Mucosa of descending colon (tissue), 3 donors: ENCODE measurements at places on chromosomes 5 and 9.

- DNase-seq = no peak
Observed at GRCh38 chr5:172009536-172010270, 3.3 kb upstream of the FBXW11 start.

DNA sequence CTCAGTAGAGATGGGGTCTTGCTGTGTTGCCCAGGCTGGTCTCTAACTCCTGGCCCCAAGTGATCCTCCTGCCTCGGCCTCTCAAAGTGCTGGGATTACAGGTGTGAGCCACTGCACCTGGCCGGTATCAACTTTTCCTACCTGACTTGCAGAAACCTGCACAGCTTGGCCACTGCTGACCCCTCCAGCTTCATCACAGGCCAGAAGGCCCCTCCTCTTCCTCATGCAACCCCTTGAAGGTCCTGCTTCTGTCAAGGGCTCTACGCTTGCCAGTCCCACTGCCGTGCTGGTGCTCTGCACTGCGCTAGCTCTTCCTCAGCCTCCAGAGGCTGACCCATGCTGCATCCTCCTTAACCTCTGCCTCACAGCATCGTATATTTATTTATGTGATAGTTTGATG, 32.5 kb upstream of the RNU6ATAC start:
- DNase-seq = no peak

DNA sequence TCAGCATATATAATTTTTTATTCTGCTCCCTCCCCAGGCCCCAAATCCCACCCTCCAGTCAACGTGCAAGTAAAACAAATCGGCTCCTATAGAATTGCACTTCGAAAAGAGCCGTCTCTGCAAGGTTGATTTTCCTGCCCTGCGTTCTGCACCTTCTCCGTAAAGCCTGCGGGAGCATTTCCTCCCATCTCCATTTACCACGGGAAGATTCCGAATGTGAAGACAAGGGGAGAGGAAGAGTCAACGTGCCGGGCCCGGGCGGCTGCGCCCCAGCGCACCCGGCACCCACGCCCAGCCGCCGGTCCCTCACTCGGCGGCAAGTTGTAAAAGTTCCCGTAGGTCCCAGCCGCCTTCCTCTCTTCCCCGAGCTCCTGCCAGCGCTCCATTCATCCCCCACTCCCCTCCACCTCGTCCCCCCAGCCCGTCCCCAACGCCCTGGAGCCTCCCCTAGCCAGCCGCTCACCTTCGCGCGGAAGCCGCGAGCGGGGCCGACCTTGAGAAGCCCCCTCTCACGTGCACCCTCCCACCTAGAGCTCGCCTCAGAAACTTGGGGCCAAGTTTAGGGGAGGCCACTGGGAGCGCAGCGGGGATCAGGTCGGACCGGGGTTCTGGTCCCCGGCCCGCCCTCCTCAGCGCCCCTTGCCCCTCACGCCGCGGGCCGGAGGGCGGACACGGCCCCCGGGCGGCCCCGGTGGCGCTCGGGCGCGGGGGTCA, 431 bp downstream of the BNC2 start:
- DNase-seq = peak; percentile 23

DNA sequence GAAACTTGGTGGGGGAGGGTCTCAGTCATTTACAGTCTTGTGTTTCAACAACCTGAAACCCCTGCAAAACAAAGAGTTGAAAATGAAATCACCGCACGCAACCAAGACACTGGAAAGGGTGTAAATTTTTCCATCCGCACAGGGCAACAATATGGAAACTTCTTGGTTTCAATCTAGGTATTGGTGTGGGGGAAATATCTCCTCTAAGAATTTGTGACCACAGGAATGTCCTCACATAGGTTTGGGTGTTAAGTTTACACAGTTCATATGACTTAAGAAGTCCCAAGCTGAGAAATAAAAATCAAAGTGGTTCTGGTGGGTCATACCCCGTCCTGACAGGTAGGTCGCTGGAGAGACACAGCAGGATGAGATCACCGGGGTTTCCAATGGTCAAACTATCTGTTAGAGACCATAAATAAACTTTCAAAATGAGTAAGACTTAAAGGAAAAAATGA, 51.9 kb upstream of the PIP5K1B start:
- no peak for DNase-seq

DNA sequence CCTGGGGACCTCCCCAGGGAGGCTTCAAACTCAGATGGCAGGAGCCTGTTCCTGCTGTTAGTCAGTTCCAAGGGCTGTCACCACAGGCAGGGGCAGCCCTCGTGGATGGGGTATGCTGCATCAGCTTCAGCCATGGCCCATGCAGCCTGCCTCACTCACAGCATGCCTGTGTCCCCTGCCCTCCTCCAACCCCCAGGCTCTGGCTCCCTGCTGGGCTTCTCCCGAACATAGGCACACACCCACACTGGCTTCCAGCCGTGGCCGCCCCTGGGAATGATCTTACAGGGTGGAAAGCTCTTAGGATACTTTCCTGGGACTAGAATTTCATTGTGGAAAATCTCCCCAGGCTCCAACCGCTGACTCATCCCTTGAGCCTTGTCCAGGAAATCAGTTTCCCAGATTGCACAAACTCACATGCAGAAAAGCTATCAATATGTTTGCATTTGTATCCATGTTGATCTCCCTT, 163.8 kb downstream of the SEC61B start:
- no peak for DNase-seq

DNA sequence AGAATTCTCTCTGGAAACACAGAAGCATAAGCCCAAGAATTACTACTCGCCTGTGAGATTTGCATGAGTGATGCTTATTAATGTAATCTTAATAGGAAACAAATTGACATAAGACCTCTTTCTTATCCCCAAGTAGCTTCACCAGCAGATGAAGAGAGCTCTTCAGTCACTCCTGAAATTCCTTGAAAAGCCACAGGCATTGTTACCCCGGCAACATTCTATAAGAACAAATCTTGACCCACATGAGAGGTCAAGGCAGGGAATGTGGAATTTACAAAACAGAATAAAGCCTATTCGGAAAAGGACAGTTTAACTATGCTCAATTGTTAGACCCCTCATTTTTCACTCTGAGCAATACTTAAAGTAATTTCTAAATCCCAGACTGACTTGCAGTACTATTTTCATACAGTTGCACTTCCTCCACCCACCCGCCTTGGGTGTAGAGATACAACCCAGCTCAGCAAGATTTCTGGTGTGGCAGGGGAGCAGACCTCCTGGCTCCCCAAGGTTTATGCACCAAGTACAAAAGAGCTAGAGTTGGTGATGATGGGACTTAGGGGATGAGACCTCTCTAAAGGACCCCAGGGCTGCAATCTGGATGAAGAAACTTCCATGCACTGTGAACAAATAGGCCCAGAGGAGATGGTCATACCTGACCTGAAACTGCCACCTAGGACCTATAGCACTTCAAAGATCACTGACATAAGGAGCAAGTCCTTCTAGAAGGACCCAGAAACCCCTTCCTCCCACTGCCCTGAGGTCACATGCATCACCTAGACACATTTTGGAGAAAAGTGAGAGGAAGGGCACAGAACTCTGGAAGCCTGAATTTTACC, 242.1 kb downstream of the ZNF608 start:
- DNase-seq = no peak
